NCI-H226 (cell line): ENCODE measurements at places on chromosomes 5 and 9.

- DNase-seq, result no peak
Observed at GRCh38 chr9:113997610-113998009, 80.5 kb downstream of the AMBP start.

DNA sequence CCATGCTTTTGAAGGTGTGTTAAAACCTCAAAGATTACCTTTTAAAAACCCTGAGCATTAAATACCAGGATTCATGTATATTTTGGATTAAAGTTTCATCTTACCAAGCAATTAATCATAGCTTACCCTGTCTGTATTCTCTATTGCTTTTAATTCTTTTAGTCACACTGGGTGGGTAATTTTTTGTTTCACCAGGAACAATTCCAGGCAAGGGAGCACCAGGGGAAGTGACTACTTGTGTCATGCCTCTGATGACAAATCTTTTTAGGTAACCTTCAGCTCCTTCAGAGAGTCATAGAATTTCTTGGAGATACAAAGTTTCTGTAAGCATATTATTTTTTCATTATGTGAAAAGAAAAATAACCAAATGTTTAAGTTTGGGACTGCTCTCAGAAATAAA is 33.4 kb upstream of the ANXA1 start:
- DNase-seq, result no peak

DNA sequence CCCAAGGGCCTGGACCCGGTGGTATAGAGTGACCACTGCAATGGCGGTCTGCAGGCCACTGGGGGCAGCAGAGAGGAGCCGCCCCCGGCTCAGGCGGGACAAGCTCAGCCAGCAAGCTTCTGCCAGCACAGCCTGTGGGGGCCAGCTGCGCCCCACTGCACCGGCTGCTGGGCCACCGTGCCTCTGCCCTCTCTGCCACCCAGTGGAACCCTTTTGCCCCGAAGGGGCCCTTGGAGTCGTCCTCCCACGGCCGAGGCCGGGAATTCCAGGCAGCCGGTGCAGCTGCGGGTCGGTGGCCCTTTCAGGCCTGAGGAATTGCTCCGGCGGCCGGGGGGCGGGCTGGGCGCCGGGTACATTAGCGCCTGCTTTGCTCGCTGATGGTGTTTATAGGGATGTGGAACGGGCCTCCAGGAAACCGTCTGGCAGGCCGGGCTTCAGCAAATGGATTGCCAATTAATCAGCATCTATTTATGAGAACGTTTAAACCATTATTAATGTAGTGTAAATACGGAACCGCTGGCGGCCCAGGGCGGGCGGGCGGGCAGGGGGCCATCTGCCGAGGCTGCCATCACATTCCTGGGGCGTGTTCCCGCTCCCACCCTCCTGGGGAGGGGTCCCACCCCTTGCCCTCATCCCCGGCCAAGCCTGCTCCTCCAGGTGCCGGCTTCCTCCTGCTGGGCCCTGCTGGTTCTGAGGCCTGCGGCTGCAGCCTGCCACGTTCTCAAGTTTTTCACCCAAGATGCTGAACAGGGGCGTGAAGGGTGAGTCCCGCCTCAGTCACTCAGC is 127.4 kb downstream of the BARX1 start:
- no peak for DNase-seq

DNA sequence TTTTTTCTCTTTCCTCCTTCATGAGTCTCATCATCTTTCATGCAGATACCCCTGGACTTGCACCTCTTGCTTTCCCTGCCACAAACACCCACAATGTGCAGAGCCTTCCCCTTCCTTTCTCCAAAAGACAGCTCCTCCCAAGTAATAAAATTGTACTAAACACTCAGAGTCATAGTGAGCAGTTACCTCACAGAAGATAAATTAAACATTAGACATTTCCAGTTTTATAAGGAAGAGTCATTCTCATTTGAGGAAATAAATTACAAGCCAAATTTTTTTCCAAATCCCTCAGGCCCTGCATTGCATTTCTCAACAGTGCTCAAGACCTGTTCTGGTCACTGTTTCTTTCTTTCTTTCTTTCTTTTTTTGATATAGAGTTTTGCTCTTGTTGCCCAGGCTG is 131.5 kb downstream of the ATPSCKMT start:
- DNase-seq, result no peak

GRCh38 chr5:56025151-56025885 is 30.6 kb upstream of the IL6ST start:
- DNase-seq, result no peak

- DNase-seq, result no peak
Observed at GRCh38 chr9:134597957-134598883, 43.4 kb upstream of the COL5A1 start.

GRCh38 chr5:132464156-132464939 is 26.2 kb downstream of the IRF1 start:
- DNase-seq, result no peak
